ENCODE measurements at places on chromosomes 4 and X. TPM values are rescaled to one million over a fixed set of nuclear protein-coding genes. Genes with fewer than 3 reads are reported as not detected.
A peak's percentile ranks its signal among the peaks of the same experiment; 100 is the strongest.

GRCh38 chr4:52848254-52848653 lies 13.9 kb upstream of the RASL11B start:
- no peak for DNase-seq

GRCh38 chr4:168441412-168441811 lies 38.9 kb downstream of the DDX60L start:
- no peak for DNase-seq

DNA sequence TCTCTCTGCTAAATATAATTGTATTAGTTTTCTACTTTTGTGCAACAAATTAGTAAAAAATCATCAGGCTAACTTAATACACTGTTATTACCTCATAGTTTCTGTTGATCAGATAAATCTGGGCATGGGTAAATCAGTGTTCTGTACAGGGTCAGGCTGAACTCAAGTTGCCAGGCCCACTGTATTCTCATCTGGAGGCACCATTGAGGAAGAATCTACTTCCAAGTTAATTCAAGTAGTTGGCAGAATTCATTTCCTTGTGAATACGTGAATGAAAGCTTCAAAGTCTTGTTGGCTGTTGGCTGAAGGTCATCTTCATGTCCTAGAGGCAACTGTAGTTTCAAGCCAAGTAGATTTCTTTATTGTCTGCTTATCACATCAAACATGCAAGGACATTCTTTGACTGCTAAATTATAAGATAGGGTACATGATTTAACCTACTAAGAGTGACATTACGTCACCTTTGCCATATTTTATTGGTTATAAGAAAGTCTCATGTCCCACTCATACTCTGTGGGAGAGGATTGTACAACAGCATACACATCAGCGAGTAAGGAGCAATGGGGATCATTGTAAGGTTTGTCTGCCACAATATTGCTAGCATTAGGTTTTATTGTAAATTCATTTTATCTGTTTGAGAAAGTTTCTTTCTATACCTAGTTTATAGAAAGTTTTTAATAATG lies 1219.0 kb downstream of the ARAP2 start:
- no peak for DNase-seq

DNA sequence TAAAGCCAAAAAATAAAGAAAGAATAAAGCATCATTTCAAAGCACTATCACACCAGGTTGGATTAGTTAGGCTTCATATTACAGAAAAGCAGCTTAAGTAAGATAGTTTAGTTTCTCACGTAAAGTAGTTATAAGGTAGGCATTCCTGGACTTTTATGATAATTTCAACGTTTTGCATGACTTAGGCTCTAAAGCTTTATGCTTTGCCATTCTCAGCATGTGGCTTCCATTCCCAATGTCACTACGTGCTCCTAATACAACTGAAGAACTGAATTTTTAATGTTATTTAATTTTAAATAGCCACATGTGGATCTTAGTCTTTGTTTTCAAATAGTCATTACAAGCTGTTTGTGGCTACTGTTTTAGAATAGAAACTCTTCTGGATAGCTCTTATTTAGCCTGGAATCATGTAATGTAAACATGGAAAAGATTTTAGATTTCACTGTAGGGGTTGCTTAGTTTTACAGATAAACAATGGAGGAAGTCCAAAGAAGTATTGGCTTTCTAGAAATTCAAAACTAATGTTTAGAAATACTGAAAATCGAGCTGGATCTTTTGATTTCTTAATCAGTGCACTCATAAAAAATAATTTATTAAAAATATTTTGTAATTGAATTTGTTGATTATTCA lies 710.0 kb downstream of the IL1RAPL1 start:
- DNase-seq = no peak

GRCh38 chr4:14809203-14809602 lies 193.1 kb upstream of the CPEB2 start:
- DNase-seq = no peak

DNA sequence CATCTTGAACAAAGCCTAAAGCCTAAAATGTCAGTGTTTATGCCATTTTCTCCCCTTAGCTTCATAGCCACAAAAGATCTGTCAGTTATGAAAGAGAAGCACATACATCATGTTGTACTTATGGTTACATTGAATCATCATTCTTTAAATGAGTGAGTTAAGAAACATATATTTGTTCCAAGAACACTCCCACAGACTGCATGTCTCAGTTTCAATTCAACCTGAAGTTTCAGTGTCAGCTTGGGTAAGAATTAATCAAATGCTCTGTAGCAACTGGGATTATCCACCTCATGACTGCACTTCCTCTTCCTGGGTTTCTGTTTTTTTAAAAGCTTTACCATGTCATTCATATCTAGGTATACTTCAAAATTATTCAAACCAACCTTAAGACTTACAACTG lies 3.9 kb upstream of the TMPRSS11B start:
- DNase-seq = no peak

DNA sequence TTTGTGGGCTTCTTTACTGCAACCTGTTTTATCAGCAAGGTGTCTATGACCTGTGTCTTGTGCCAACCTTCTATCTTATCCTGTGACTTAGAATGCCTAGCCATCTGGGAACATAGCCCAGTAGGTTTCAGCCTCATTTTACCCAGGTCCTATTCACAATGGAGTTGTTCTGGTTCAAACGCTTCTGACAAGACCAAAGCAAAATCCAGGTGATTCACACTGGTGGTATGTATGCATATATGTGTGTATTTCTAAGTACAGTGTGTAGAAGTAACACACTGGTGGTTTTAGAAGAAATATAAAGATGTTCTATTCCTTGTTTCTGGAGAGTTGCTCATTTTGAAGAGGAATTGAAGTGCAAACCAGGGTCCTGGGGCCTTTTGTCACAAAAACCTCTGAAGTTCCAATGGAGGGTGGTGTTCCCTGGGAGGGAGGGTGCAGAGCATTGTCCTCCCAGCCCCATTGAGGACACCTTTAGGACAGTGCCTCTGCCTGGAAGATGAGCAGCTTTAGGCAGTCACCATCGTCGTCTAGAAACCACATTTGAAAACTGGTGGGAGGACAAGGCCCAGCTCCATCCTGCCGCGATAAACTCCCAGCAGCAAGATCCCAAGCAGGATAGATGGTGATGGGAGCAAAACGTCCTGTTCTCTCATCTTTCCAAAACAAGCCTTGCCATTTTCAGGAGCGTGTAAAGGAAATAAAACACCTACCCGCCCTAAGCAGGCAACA lies 191.4 kb downstream of the TSPAN5 start:
- DNase-seq = no peak

GRCh38 chrX:153494061-153494460 lies 719 bp upstream of the BGN start:
- no peak for DNase-seq

GRCh38 chrX:111507933-111508332 lies 3.5 kb upstream of the SERTM2 start:
- no peak for DNase-seq

DNA sequence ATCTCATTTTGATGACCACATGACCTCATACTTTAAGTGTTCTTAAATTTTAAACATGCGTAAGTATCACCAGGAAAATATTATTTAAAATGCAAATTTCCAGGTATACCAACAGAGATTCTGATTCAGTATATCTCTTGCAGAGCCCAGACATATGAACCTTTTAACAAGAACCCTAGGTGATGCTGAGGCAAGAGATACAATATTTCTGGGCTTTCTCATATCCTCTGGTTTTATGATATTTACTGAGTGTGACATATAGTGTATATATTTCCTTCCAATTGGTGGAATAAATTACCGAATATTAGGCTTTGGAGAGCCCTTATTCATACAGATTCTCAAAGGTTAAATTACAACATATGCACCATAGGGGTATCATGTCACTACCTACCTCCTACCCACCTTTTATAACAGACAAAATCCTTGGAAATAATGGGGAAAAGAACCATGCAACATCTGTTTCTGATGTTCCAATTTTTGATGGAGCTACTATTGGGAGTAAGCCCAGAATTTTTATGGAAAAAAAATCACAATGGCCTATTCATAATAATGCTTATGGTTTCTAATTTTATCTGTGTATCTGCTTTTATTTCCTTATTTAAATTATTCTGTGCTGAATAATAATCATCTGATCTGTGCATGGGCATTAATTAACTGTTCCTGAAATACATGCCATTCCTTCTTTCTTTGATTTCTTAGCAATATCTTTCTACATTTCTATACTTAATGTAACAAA lies 27.1 kb downstream of the KCTD8 start:
- no peak for DNase-seq

DNA sequence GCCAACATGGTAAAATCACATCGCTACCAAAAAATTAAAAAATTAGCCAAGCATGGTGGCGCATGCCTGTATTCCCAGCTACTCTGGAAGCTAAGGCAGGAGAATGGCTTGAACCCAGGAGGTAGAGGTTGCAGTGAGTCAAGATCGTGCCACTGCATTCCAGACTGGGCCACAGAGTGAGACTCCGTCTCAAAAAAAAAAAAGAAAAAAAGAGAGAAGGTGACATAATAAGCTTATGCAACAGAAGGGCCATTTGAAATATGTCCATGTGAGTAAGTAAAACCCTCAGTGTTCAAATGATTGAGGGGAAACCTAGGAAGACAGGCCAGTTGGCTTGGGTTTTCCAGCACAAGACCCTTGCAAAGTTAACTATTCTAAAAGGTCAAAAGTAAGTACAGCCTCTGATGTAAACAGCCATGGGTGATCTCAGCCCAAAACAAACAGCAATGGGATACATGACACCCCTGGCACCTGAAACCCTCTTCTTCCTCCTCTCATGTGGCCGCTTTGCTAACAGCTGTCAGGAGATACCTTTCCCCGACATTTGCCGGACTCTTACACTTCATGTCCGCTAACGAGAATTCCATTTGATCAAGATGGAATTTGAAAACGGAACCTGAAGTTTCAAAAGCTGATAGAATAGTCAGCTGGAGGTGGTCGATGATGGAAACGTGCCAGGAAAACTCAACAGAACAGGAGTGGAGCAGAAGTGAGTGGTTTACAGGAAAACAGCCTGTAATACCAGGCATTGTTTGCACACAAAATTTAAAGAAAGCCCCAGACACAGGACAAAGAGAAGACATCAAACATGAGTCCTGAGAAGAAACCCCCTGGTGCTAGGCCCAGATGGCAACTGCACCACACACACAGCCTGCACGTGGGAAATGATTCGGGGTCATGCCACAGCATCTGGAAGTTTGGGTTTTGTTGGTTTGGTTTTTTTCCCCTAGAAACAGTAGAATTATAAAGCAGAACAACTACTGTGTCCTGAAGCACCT lies 93.0 kb upstream of the STS start:
- no peak for DNase-seq

- DNase-seq = peak; percentile 28
Observed at GRCh38 chr4:126004941-126005340, 690.2 kb downstream of the FAT4 start.

- DNase-seq = no peak
Observed at GRCh38 chr4:108601532-108601931, 18.8 kb upstream of the RPL34 start.

- no peak for DNase-seq
Observed at GRCh38 chr4:98290511-98290910, 29.3 kb downstream of the RAP1GDS1 start.

- no peak for DNase-seq
Observed at GRCh38 chrX:39827951-39828350, 269.8 kb downstream of the BCOR start.

- DNase-seq = no peak
Observed at GRCh38 chr4:3729882-3730226, 36.3 kb upstream of the ADRA2C start.

The MAP7D2 gene
- 0.04 TPM for total RNA-seq

The CXCL9 gene
- not detected for total RNA-seq

The ADH1C gene
- total RNA-seq = not detected

The MTNR1A gene
- total RNA-seq = 0.60 TPM

The NRK gene
- total RNA-seq = 0.53 TPM

The TRIM75 gene
- total RNA-seq = not detected

The TEX13C gene
- total RNA-seq = not detected

The VCX3B gene
- total RNA-seq = 1.3 TPM

The RAI2 gene
- total RNA-seq = 1.1 TPM

Data from cardiac muscle cell (in vitro differentiated cells and primary cell).